ENCODE measurements at places on chromosomes 4 and X.

DNA sequence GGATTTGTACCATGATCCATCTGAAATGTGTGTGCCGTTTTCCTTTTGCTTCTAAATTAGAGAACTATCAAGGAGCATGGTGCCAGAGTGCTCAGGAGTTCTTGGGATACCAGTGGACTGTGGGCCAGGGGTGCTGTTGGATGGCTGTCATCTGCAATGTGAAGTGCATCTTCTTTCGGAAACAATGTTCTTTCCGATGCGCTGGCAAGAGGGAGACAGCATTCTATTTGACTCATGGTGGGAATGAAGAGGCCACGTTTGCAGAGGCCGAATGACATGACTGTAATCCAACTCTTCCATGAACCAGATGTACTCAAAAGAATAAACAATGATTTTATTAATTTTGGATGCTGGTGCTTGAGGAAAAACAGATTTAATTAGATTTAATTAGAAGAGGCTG, 45.5 kb downstream of the SORCS2 start:
- H3K27me3 ChIP-seq, result no peaks in the 10 kb centered on the region
- H3K27ac ChIP-seq, result no peak overlapping the region
- DNase-seq, result no peak
- no peaks in the 10 kb centered on the region for H3K4me1 ChIP-seq
- H3K36me3 ChIP-seq, result no peaks in the 10 kb centered on the region
- H3K4me3 ChIP-seq, result no peak overlapping the region

- H3K27ac ChIP-seq, result no peak overlapping the region
- DNase-seq, result no peak
- H3K4me1 ChIP-seq, result no peaks in the 10 kb centered on the region
- no peak overlapping the region for H3K4me3 ChIP-seq
- no peaks in the 10 kb centered on the region for H3K36me3 ChIP-seq
- H3K27me3 ChIP-seq, result no peaks in the 10 kb centered on the region
Observed at GRCh38 chr4:147037069-147037468, 91.4 kb upstream of the TTC29 start.

DNA sequence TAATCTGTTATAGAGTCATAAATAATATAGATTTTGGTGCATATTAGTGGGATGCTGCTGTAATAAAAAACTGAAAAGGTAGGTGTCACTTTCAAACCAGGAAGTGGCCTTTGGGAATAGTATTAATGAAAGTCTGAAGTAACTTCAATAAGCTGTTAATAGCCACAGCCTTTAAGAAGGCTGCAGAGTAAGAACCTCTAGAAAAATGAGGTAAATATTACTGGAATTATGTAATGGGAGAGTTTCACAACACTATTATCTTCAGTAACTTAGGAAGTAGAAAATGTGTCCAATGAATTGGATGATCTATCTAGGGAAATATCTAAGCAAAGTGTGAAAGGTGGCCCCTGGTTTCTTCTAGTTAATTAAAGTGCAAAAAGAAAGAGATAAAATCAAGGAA, 104.7 kb downstream of the NCAPG start:
- H3K4me3 ChIP-seq, result no peak overlapping the region
- no peaks in the 10 kb centered on the region for H3K36me3 ChIP-seq
- no peak overlapping the region for H3K27ac ChIP-seq
- H3K4me1 ChIP-seq, result no peaks in the 10 kb centered on the region
- no peaks in the 10 kb centered on the region for H3K27me3 ChIP-seq

DNA sequence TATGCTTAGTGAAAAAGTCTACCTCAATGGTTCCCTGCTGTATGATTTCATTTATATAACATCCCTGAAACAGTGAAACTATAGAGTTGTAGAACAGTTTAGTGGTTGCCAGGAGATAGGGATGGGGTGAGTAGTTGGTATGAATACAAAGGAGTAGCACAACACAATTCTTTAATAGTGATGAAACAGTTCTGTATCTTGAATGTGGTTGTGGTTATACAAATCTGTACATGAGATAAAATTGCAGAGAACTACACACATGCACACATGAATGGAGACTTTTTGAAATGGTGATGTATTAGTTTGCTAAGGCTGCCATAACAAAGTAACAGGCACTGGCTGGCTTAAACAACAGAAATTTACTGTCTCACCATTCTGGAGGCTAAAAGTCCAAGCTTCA, 677.1 kb downstream of the ADGRL3 start:
- no peaks in the 10 kb centered on the region for H3K4me1 ChIP-seq
- no peaks in the 10 kb centered on the region for H3K27me3 ChIP-seq
- H3K36me3 ChIP-seq, result no peaks in the 10 kb centered on the region
- H3K4me3 ChIP-seq, result no peak overlapping the region
- no peak for DNase-seq

- no peaks in the 10 kb centered on the region for H3K36me3 ChIP-seq
- no peak overlapping the region for H3K4me3 ChIP-seq
- no peaks in the 10 kb centered on the region for H3K27me3 ChIP-seq
- no peak overlapping the region for H3K27ac ChIP-seq
- DNase-seq, result no peak
- H3K4me1 ChIP-seq, result no peaks in the 10 kb centered on the region
Observed at GRCh38 chrX:111831343-111831742, 44.6 kb upstream of the TRPC5OS start.

DNA sequence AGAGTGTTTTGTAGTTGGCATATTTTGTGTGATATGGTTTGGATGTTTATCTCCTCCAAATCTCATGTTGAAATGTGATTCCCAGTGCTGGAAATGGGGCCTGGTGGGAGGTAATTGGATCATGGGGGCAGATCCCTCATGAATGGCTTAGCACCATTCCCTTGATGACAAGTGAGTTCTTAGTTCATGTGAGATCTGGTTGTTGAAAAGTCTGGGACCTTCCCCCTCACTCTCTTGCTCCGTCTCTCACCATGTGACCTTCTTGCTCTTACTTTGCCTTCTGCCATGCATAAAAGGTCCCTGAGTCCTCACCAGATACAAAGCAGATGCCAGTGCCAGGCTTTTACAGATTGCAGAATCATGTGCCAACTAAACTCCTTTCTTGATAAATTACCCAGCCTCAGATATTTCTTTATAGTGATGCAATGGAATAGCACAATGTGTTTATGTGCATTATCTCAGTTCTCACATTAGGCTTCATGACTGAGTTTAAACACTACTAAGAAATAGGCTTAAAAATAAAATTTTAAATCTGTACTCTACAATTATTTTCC, 1348.8 kb downstream of the STIM2 start:
- no peaks in the 10 kb centered on the region for H3K36me3 ChIP-seq
- H3K27me3 ChIP-seq, result no peaks in the 10 kb centered on the region
- no peak overlapping the region for H3K27ac ChIP-seq
- no peak overlapping the region for H3K4me3 ChIP-seq
- peak; percentile 39 for DNase-seq

GRCh38 chrX:95889279-95889678, 795.4 kb upstream of the DIAPH2 start:
- no peak overlapping the region for H3K27ac ChIP-seq
- no peaks in the 10 kb centered on the region for H3K27me3 ChIP-seq
- H3K36me3 ChIP-seq, result no peaks in the 10 kb centered on the region
- no peak overlapping the region for H3K4me3 ChIP-seq

GRCh38 chr4:53119680-53120079, 246.2 kb downstream of the SCFD2 start:
- no peak overlapping the region for H3K27ac ChIP-seq
- H3K36me3 ChIP-seq, result no peaks in the 10 kb centered on the region
- no peaks in the 10 kb centered on the region for H3K27me3 ChIP-seq

DNA sequence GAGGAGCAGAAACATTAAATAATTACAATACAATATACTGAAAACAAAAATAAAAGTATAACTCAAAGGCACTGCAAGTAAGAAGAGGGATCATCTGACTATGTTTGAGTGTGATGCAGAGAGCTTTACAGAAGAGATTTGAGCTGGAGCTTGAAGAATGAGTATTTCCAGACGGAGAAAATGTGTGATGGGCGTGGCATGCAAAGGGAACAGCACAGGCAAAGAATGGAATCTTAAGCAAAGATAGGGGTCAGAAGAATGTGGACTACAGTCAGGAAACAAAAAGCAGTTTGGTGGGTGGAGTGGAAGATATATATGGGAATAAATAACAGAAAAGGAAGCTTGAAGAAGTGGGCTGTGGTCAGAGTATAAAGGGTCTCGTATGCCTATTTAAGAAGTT, 45.5 kb downstream of the OPHN1 start:
- H3K4me1 ChIP-seq, result no peaks in the 10 kb centered on the region
- H3K36me3 ChIP-seq, result no peaks in the 10 kb centered on the region
- H3K27me3 ChIP-seq, result no peaks in the 10 kb centered on the region
- DNase-seq, result no peak
- H3K27ac ChIP-seq, result no peak overlapping the region
- no peak overlapping the region for H3K4me3 ChIP-seq

DNA sequence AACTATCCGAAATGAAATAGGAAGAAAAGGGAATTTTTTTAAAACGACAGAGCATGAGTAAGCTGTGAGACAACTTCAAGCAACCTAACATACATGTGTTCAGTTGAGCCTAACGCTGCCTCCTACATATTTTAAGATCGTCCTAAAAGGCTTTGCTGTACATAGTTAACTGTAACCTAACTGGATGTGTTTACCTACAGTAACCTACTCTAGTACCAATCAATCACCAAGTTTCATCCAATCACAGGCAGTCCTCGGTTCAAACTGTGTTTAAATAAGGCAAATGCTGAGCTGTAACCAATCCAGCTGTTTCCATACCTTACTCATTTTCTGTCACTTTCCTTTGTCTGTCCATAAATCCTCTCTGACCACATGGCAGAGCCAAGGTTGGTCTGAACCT, 17.1 kb downstream of the RCHY1 start:
- H3K4me1 ChIP-seq, result no peaks in the 10 kb centered on the region
- no peaks in the 10 kb centered on the region for H3K36me3 ChIP-seq
- DNase-seq, result no peak
- H3K27me3 ChIP-seq, result no peaks in the 10 kb centered on the region
- no peak overlapping the region for H3K27ac ChIP-seq
- H3K4me3 ChIP-seq, result no peak overlapping the region

GRCh38 chr4:14233126-14233525, 605.6 kb upstream of the BOD1L1 start:
- H3K27me3 ChIP-seq, result no peaks in the 10 kb centered on the region
- H3K4me1 ChIP-seq, result no peaks in the 10 kb centered on the region
- no peak overlapping the region for H3K4me3 ChIP-seq
- H3K36me3 ChIP-seq, result no peaks in the 10 kb centered on the region
- DNase-seq, result no peak

DNA sequence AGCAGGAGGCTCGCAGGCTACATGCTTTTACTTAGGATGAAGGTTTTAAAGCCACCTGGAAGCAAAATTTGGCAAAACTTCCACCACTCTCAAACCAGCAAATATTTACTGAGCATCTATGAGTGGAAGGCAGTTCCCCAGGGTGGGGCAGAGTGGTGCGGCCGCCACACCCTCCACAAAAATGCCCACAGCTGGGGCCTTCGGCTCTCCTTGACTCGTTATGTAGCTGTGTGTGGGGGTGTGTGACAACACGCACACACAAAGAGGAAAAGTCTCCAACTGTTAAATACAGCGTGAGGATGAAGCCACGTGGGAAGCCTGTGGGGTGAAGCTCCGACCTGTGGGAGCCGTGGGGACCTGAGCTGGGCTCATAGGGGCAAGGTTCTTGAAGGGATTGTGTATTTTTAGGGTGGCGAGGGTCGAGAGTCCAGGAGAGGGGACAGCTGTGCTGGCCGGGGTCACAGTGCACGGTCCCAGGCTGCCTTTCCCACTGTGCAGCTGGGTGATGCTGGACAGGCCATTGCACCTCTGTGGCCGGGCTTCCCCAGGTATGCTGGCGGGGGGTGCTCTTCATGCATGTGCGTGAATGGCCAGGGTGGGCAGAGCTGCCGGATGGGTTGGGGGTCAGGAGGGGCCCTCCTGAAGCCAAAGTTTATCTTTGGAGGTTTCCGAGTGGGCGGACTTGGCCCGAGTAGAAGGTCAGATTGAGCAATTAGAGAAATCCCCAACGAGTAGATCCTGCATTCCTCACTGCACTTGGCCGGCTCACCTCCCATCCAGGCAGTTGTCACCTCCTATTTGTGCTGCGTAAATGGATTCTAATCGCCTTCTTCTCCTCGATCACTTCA, 25.4 kb downstream of the SORCS2 start:
- H3K27me3 ChIP-seq, result no peaks in the 10 kb centered on the region
- H3K4me3 ChIP-seq, result no peak overlapping the region
- no peaks in the 10 kb centered on the region for H3K36me3 ChIP-seq
- no peak overlapping the region for H3K27ac ChIP-seq

GRCh38 chr4:39825090-39825489, 127.2 kb downstream of the UBE2K start:
- no peaks in the 10 kb centered on the region for H3K4me1 ChIP-seq
- H3K27ac ChIP-seq, result no peak overlapping the region
- peaks cover 3% of the 10 kb centered on the region for H3K36me3 ChIP-seq
- H3K4me3 ChIP-seq, result no peak overlapping the region

DNA sequence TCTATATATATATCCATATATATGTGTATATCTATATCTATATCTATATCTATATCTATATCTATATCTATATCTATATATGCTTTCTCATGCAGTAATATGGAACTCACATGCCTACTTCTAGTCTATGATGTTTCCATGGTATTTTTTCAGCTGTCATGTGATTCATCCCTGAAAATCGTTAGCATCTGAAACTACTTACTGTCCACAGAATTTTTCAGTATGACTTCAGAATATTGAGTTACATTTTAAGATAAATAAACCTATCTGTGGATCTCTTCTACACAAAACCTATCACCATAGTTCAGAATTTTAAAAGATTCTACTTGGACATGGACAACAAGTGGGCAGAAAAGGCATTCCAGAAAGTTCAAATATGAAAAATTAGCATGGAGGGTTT, 855.1 kb upstream of the INTU start:
- H3K4me3 ChIP-seq, result no peak overlapping the region
- no peaks in the 10 kb centered on the region for H3K27me3 ChIP-seq
- no peak for DNase-seq
- H3K27ac ChIP-seq, result no peak overlapping the region
- no peaks in the 10 kb centered on the region for H3K36me3 ChIP-seq
- H3K4me1 ChIP-seq, result no peaks in the 10 kb centered on the region

DNA sequence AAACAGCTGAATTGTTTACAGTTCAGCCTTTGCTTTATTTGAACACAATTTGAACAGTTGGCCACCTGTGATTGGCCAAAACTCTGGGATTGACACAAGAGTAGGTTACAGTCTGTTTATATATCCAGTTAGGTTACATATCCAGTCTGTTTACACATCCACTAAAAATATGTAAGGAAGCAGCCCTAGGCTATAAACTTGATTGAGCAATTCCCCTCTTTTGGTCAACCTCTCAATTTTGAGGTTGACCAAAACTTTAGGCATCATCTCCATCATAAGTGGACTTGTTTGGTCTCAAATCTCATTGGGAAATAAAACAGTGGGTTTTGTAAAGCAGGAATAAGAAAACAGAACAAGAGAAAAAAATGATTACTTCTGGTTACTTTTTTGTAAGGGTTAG, 190.8 kb downstream of the SPATA18 start:
- H3K4me3 ChIP-seq, result no peak overlapping the region
- H3K36me3 ChIP-seq, result no peaks in the 10 kb centered on the region
- no peak for DNase-seq
- H3K27me3 ChIP-seq, result no peaks in the 10 kb centered on the region

DNA sequence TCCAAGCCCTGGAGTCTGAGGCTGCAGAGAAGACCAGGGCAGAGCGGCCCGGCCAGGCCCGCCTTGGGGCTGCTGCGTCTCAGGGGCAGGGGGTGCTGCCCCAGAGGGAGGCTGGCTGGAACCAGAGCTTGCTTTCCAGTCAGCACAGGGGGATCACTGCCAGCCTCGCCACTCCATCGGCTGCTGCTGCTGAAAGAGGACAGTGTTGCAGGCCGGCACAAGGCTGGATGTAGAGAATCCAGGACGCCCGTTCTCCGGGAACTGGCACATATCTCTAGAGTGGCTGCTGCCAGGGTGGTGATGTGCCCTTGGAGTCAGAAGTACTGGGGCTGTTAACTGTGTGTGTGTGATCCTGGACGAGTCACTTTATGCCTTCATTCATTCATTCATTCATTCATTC, 31.9 kb upstream of the SORCS2 start:
- no peaks in the 10 kb centered on the region for H3K4me1 ChIP-seq
- H3K4me3 ChIP-seq, result no peak overlapping the region
- H3K27me3 ChIP-seq, result no peaks in the 10 kb centered on the region
- DNase-seq, result no peak
- no peak overlapping the region for H3K27ac ChIP-seq
